ENCODE measurements at places on chromosomes 7 and 10.

GRCh38 chr7:100118388-100119071 is 628 bp downstream of the TAF6 start:
- DNase-seq, result no peak

DNA sequence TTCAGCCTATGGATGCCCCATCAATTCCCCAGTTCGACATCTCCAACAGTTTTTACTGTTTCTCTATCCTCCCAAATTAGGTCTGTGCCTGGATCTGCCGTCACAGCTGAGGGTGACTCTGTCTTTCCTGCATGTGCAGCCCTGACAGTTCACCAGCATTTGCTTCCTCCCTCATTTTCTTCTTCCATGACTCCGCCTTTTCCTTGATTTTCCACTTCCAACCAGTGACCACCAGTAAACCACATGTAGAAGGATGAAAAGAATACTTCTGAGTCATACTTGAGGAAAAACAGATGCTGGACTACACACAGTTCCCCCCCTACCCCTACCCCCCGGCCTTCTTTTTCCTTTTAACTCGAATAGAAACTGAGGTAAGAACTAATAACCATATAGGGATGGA is 311.8 kb upstream of the POM121L12 start:
- DNase-seq, result no peak

GRCh38 chr7:89104748-89105685 is 309.5 kb upstream of the TEX47 start:
- DNase-seq, result no peak

GRCh38 chr10:5659702-5660528 is 6.5 kb downstream of the ASB13 start:
- no peak for DNase-seq

- DNase-seq, result no peak
These were observed 94.1 kb upstream of the PCBD1 start for GRCh38 chr10:70982443-70982842.

DNA sequence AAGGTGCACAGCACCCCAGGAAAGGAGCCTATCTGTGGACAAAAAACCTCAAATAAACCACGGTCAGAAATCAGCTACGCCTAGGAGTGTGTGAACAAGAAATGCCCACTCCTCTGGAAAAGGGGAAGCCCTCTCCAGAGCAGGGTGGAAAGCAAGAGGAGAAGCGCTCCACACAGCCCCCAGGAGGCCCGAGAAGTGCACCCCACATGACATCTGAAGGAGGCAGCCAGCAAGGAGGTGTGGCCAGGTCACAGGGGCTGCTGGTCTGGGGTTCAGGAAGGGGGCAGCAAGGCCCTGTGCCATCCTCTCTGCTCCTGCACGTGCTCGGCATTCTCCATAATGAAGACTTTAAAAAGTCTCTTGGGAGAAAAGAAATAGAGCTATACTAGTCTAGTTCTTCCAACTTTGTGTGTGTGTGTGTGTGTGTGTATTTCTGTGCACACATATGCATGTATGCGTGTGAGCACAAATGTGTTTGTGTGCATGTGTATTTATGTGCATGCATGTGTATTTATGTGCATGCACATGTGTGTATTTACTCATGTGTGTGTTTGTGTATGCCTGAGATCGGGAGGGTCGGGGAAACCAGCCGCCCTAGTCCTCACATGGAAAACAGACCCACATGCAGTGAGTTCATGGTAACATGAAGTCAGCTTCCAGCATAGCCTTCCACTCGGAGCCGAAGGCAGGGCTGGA is 76.5 kb downstream of the TNS3 start:
- no peak for DNase-seq

DNA sequence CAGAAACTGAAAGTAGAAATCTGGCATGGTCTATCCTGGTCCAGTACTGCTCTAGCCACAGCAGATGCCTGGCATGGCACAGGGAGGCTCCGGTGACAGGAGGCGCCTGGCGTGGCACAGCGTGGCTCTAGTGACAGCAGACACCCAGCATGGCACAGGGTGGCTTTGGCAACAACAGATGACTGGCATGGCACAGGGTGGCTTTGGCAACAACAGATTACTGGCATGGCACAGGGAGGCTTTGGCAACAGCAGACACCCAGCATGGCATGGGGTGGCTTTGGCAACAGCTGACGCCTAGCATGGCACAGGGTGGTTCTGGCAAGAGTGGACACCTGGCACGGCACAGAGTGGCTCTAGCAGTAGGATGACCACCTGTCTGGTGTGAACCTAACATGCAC is 480.5 kb upstream of the FOXK1 start:
- DNase-seq, result no peak

GRCh38 chr7:66629222-66630062 is 761 bp downstream of the KCTD7 start:
- no peak for DNase-seq

- DNase-seq, result no peak
These were observed 6.9 kb downstream of the FAM241B start for GRCh38 chr10:69636626-69637605.

GRCh38 chr7:147570390-147570789 is 1020.2 kb upstream of the C7orf33 start:
- DNase-seq, result no peak

DNA sequence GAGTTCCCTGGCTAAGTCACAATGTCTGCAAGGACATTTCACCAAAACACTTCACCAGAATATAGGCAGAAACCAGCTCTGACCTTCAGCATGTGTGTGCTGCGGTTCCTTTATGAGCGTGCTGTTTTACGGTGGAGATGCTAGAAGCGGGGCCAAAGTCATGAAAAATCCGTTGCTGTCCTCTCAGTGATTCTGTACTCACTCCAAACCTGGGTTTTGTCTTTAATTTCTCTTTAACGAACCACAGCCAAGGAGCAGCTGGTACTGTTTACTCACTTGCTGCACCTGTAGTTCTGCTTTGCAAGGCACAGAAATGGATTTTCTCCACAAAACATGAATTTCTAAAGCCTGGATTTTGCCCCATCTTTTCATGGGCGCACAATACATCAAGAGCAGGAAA is 639.9 kb downstream of the PHTF2 start:
- DNase-seq, result no peak

DNA sequence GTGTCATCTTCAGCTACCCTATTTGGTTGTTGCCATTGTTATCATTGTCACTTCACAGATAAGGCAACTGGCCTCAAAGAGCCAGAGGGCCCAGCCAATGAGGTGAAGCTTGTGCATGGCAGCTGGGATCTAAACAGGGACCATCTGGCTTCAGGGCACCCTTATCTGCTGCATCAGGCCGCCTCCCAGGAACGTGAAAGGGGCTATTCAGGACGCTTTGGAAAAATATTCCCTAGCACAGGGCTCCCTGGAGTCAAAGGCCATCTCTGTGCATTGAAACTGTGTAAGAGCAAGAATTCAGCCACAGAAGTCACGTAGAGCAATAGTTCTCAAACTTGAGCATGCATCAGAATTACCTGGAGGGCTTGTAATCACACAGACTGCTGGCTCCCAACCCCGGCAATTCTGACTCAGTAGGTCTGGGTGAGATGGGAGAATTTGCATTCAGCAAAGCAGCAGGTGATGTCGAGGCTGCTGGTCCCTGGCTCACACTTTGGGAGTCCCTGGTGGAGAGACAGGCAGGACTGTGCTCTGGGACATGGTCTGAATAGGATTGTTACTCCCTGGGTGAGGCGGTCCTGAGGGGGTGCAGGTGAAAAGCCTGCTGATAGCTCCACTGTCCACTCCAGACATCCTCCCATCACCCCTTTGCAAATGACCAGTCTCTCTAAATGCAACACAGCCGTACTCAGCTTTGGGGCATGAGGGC is 21.5 kb upstream of the PLEKHA1 start:
- DNase-seq, result no peak

- no peak for DNase-seq
These were observed 58.4 kb downstream of the MAPK8 start for GRCh38 chr10:48364659-48365405.

- DNase-seq, result no peak
These were observed 128.7 kb upstream of the JCAD start for GRCh38 chr10:30188101-30188500.

DNA sequence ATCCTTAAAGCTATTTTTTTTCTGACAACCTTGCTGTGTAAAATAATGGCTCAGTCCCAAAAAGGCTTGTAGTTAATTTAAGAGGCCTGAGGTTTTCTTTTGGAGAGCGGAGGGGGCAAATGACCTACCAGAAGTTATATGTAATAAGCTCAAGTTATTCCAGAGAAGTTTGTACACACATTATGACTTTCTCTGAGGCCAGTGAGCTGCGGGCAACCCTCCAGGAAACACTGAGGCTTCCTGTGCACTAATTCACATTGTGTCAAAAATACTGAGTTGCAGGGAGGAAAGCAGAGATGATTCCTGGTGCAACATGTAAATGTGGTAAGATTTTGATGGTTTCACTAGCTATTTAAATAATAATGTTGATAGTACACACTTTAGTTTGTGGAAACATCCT is 188.6 kb downstream of the DIP2C start:
- DNase-seq, result no peak

GRCh38 chr7:73330772-73331171 is 2.8 kb downstream of the FKBP6 start:
- DNase-seq, result no peak

GRCh38 chr7:79436378-79436777 is 17.1 kb downstream of the MAGI2 start:
- no peak for DNase-seq

Data from activated naive CD4-positive, alpha-beta T cell treated with anti-CD3 and anti-CD28 coated beads, Interleukin-2, amount 50 U/mL, for 72 hours (primary cell).